ENCODE measurements at places on chromosomes 11 and 22. TPM values are rescaled to one million over a fixed set of nuclear protein-coding genes. Genes with fewer than 3 reads are reported as not detected.

The TRIM48 gene
- total RNA-seq, result not detected

GRCh38 chr11:66409226-66409625 is 11.6 kb upstream of the NPAS4 start:
- no peak for DNase-seq

GRCh38 chr22:29112681-29113080 is 39.8 kb downstream of the KREMEN1 start:
- peak; percentile 19 for DNase-seq

GRCh38 chr11:45659031-45659817 is 6.2 kb downstream of the CHST1 start:
- no peak for DNase-seq

DNA sequence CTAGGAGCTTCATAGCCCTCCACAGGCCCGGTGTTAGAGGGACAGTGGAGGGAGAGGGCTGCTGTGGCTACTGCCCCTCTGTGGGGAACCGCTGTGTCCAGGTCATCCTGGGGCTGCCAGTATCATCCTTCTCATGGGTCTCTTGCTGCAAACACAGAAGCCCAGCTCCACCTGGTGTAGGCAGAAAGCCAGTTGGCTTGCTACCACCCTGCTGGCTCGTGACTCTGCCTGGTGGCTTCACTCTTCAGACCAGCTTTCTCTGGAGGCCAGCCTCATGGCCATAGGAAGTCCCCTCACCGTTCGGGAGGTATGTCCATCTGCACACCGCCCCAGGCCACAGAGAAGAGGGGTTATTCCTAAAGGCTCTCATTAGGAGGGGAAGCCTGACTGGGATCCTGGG is 19.4 kb upstream of the SUSD2 start:
- no peak for DNase-seq

The DAGLA gene
- total RNA-seq, result 1.4 TPM

DNA sequence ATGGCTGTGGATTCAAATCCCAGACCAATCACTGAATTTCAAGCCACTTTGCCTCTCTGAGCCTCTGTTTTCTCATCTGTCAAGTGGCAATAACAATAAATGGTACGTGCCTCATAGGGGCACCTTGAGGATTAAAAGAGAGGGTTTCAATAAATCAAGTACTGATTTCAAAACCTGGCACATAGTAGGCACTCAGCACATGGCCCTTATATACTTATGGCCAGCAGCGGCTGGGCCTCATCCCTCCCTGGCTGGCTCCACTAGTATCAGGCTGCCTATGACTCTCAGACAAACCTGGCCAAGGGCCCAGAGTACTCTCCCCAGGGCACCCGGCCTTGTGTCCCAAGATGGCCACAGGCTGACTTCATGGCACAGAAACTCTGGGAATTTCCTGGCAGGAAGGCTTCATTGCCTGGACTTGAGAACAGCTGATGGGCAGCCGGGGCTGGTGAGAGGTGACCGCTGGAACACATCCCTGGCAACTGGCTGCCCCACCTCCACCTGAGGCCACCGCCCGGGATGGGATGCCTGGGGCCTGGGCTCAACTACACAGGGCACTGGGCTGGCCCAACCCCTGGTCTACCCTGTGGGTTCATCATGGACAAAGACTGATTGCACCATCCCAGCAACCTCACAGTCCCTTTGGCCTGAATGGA is 3.4 kb downstream of the FADS3 start:
- DNase-seq, result peak; percentile 76

DNA sequence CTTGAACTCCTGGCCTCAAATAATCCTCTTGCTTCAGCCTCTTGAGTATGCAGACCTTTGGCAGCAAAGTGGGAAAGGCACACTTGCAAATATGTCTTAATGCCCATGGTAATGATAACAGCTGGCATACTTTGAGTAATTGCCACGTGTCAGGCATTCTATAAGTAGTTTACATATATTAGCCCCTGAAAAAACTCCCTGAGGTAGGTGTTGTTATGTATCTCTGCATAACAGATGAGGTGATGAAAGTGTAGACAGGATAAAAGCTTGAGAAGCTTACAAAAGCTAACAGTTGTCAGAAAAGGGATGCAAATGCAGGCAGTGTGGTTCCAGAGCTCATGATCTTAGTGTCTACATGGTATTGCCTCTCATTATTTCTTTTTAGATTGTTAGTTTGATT is 291.1 kb upstream of the C11orf87 start:
- DNase-seq, result no peak

- no peak for DNase-seq
These were observed 98.3 kb downstream of the C11orf65 start for GRCh38 chr11:108369064-108369463.

GRCh38 chr22:20131597-20131858 is at the start of gene ZDHHC8:
Gene ZDHHC8 (plus strand): TSS chr22:20131804. CDS start chr22:20131948, 144 bp downstream.
- no peak for DNase-seq

The RBM7 gene
- total RNA-seq, result 69.6 TPM

GRCh38 chr11:49208006-49208721 is at the start of gene FOLH1:
Gene FOLH1 (minus strand): TSS chr11:49208602. CDS start chr11:49208409, 193 bp downstream.
- peak; percentile 94 for DNase-seq

DNA sequence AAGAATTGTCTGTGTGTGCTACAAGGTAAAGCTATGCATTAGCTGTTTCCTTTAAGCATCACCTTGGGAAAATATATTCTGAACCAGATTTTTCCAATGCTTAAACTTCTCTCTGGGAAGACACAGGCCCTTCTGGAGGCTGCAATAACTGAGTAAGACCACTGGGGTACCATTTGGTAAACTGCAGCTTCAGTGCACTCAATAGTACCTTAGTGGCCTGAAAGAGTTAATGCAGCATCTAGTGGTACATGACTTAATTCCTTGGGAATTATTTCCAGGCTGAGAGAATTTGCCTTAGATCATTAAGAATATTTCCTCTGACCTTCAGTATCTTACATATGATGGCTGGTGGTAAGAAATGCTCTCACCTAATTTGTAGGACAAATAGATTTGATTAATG is 727.4 kb downstream of the DLG2 start:
- no peak for DNase-seq

The CDC42BPG gene
- 0.96 TPM for total RNA-seq

DNA sequence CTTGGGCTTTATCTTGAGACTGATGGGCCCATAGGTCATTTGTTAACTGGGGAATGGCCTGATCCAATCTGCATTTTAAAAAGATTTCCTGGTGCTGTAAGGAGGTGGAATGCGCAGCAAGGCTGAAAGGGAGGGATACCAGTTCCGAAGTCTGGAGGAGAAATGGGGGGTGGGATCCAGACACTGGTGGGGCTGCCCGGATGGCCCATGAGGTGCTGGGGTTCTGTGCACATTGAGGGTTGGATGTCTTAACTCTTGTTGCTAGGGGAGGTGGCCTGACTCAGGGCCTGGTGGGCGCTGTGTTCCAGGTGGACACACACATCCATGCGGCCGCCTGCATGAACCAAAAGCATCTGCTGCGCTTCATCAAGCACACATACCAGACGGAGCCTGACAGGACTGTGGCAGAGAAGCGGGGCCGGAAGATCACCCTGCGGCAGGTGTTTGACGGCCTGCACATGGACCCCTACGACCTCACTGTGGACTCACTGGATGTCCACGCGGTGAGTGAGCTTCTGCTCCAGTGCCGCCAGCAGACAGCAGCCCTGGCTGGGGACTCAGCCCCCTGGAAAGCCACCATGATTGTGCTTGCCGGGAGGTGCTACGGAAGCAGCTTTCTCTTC is 38.1 kb downstream of the AMPD3 start:
- no peak for DNase-seq

The MRGPRX3 gene
- total RNA-seq, result not detected

DNA sequence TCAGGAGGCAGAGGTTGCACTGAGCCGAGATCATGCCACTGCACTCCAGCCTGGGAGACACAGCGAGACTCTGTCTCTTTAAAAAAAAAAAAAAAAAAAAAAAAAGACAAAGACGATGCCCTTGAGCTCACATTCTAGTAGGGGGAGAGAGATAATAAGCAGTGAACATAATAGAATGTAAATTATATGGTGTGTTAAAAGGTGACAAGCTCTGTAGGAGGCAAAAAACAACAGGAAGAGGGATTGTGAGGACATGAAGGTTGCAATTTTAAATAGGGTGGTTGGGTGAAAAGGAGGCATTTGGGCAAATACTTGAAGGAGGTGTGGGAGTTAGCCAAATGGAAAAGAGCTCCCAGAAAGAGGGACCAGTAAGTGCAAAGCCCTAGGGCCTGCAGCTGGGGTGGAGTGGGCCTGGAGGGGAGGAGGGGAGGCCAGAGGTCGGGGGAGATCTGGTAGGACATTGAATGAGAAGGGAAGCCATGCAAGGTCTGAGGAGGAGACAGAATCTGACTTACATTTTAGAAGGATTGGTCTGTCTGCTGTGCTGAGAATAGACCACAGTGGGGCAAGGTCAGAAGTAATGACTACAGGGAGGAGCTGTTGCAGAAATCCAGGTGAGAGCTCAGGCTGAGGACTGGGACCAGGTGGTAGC is 26.6 kb downstream of the P2RY2 start:
- no peak for DNase-seq

The CHST1 gene
- total RNA-seq, result 3.1 TPM

DNA sequence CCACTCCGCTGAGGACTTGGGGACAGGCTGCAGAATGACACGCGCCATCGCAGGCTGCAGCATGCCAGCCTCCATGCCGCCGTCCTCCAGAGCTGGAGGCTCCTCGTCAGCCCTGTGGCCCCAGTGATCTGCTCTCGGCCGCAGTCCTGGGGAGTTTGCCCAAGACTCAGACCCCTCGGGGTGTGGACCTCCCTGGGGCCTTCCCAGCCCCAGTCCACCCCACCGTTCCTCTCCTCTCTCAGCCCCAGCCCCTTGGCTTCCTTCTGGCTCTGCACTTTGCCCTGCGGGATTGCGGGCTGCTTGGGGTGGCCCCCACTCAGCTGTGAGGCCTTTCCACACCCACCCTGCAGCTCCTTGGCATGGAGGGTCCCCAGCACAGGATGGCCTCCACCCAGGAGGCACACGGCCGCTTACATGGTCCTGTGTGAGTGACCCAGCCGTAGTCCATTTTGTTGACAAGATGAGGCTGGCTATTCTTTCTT is 414.9 kb downstream of the TBC1D22A start:
- DNase-seq, result no peak

The WT1 gene
- total RNA-seq, result 0.48 TPM

All from umbilical cord (tissue), 2 donors.